ENCODE measurements at places on chromosomes 7 and 10.

DNA sequence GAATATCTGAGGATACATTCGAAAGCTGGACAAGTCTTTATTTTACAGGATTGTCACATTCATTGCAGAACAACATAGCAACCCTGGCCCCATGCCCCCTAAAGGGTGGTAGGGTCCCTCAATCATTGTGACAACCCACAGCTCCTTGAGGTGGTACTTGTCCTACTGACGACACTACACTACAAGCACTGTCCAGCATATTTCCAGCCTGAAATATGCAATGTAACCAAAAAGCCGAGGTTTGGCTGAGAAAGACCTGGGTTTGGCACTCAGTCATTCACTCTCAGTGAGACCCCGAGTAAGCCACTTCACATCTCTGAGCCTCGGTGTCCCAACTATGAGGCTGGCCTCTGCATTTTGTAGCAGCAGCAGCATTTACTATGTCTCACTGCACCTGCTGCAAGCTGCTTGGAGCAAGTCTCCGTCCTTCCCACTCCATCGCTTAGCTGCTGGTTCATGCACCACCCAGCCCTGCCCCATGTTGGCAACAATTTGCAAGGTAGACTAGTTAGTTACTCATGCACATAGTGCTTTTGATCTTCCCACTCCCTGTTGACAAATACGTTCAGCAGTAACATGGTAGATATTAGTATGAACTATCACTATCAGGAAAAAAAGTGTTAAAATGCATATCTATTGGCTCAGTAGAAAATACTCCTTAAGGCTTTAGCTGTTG is 43.6 kb upstream of the TNPO3 start:
- no peak for DNase-seq

DNA sequence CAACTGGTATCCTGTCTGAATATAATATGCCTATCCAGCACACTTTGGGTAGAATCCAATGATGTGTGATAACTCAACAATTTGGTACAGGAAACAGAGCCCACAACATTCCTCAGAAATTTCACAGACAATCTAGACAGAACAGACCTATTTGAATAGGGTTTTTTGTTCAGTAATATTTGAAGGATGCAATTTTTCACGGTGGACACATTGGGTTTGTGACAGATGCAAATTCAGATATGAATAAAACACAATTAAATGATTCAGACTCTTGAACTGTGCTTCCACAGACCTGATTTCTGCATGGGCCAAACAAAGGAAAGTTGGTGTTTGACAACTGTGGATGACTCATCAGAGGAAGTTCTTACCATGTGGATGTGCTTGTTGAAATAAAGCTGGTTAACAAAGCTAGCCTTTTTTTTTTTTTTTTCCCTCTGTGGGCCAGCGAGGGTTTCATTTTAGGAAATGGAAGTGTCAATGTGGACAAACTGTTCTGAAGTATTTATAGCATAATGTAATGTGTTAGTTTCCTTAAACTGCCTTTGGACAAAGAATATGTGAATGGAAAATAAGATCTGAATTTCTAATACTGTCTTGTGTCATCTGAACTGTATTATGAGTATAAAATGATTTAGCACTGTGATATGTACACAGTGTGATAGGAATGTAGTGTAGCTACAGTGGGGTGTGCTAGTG is 43.2 kb upstream of the FAM133B start:
- DNase-seq = no peak

GRCh38 chr7:37046531-37047079 is 322.3 kb upstream of the AOAH start:
- no peak for DNase-seq

- DNase-seq = no peak
Observed at GRCh38 chr7:119900996-119901672, 371.8 kb upstream of the KCND2 start.

DNA sequence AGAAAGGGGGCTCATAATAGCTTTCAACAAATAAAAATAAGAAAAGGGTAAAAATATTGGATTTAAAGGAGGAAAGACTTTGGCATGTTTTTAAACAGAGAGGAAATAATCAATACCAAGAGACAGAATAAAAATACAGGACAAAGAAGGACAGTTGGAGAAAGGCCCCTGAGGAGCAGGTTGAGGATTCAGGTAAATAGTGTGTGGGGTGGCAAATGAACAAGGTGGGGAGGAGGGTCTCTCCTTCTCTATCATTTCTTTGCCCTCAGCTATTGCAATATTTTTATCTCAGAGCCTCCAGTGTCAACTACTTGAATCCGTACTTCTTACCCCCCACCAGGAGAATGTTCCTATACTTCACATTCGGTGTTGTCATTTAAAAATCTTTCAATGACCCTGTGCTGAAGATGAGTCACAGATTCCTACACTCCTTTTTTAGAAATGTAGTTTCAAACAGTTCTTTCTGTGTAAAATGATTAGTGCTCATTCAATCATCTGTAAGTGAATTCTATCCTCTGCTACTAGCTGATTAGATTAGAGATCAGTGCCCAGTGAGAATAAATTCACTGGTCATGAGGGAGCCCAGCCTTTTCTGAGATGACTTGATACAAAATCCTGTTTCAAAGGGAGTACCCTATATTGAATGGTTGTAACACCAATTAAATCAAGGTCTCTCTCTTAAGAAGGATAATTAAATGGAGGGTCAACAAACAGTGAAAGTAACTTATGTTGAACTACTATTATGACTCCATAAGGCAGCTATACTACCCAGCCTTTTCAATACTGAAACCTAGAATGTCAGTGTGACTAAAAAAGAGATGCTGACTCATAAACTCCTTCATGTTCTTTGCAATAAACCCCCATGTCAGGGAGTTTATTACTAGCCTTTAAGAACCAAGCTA is 50.4 kb upstream of the WNT16 start:
- no peak for DNase-seq

- DNase-seq = no peak
Observed at GRCh38 chr10:128070161-128070560, 56.1 kb downstream of the MKI67 start.

Data from activated T-cell treated with anti-CD3 and anti-CD28 coated beads for 1 hour (primary cell).